ENCODE measurements at places on chromosomes 12 and 14.

- DNase-seq, result no peak
Measured at GRCh38 chr14:94097091-94097490, 13.4 kb upstream of the IFI27 start.

DNA sequence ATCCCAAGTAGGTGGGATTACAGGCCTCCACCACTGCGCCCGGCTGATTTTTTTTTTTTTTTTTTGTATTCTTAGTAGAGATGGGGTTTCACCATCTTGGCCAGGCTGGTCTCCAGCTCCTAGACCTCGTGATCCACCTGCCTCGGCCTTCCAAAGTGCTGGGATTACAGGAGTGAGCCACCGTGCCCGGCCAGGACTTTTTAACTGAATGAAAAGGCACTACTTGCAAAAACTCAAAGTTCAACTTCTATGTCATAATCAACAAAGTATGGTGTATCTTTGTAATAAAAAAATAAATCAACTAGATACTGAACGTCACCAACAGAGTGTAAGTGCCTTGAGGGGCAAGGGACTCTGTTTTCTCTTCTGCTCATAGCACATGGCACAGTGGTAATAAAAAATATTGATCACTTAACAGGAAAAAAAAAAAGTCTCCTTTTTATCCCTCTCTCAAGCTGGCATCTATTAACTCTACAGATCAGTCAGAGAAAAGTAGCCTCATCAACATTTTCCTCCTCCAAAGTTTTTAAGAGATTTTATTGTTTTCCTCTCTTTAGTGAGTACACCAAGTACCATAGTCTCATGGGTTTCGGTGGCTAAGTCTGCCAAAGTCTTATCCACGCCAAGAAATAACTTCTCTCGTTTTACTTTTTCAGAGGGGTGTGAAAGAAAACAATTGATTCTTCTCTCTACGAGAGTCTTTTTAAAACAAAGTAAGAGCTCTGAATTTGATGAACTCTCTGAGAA, 10.6 kb upstream of the FOXN3 start:
- no peak for DNase-seq

DNA sequence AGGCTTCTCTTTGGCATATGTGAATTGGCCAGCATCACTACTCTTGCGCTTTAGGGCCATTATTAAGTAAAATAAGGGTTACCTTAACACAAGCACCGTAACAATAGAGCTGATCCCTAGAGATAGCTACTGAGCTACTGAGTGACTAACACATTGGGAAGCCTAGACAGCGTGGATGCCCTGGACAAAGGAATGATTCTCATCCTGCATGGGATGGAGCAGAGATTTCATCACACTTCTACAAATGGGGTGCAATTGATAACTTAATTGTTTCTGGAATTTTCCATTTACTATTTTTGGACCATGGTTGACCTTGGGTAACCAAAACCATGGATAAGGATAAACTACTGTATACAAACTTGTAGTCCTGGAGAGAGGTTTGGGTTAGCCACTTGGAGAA, 57.1 kb downstream of the FBXO34 start:
- DNase-seq, result no peak

GRCh38 chr12:30047516-30048254, 263.9 kb upstream of the TMTC1 start:
- DNase-seq, result no peak

DNA sequence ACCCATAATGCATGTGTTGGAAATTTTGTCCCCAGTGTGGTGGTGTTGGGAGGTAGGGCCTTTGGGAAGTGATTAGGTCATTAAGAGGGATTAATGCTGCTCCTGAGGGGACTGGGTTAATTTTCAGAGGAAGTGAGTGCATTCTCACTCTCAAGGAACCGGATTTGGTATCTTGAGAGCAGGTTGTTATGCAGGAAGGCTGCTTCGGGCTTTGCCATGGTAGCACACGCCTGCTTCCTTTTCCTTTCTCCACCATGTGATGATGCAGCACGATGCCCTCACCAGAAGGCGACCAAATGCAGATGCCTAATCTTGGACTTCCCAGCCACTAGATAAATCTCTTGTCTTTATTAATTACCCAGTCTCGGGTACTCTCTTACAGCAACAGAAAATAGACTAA, 257.1 kb downstream of the SSPN start:
- peak; percentile 30 for DNase-seq

- no peak for DNase-seq
Measured at GRCh38 chr14:106666341-106666740, 1140.0 kb downstream of the TMEM121 start.

GRCh38 chr14:79708426-79709388, 502.6 kb downstream of the DIO2 start:
- no peak for DNase-seq

- no peak for DNase-seq
Measured at GRCh38 chr12:124664395-124665111, 97.1 kb upstream of the NCOR2 start.

- no peak for DNase-seq
Measured at GRCh38 chr12:55626154-55626553, 10.5 kb upstream of the OR10P1 start.

DNA sequence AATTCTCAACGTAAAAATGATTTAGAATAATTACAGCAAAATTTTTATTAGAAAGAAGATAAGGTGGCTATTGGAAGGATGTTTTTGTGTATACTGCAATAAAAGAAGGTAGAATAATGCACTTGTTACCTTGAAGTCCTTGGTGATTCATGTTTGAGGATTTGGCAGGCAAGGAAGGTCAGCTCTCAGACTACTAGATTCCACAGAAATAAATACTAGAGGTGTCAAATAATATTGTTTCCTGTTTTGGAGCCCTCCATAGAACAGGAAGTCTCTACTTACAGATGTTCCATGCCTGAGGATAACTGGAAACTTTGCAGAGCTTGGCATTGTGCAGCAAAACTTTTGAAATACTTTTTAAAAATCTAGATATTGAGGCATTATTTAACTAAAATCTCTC, 284.3 kb upstream of the SYT1 start:
- DNase-seq, result no peak

DNA sequence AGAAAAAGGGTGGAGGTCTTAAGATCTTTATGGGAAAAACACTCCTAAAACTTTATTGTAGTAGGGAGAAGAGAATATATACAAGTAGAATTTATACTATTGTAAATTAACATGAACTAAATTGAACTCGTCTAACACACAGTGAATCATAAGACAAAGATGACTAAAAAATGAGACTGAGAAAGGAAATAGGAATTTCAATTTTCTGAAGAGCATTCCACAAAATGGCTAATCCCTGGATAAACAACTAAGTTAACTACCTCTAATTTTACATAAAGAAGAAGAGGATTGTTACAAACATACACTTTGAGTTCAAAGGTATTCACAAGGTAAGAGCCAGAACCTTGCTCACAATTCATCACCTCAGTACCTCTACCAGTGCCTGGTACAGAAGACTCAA, 2.0 kb downstream of the MAP4K5 start:
- no peak for DNase-seq

GRCh38 chr14:90632451-90632850, 183.8 kb downstream of the TTC7B start:
- peak; percentile 23 for DNase-seq

- no peak for DNase-seq
Measured at GRCh38 chr12:118463677-118464076, 87.3 kb downstream of the SUDS3 start.

- no peak for DNase-seq
Measured at GRCh38 chr12:65603438-65604351, 220.6 kb upstream of the HMGA2 start.

DNA sequence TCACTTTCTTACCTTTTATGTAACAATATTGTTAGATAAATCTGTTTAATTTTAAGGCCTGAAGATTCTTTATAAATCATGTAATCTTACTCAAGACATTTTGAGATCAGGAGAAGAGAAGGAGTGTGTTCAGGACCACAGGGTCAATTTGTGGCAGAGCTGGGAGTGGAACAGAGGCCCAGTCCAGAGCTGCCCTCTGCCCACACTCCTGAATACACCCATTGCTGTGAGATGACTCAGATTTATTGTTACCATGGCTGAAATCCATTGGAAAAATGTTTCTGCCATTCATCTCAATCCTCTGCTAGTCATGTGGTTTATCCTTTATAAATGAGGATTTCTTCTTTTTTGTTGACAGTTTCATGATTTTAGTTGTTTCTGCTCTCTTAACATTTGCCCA, 100.5 kb upstream of the STXBP6 start:
- no peak for DNase-seq

GRCh38 chr12:55877824-55878223, 35.1 kb upstream of the MMP19 start:
- DNase-seq, result no peak

GRCh38 chr12:91111366-91112325, at the start of gene LUM:
Gene LUM (minus strand): TSS chr12:91111494. CDS start chr12:91108979, 2,515 bp downstream.
- DNase-seq, result peak; percentile 23

DNA sequence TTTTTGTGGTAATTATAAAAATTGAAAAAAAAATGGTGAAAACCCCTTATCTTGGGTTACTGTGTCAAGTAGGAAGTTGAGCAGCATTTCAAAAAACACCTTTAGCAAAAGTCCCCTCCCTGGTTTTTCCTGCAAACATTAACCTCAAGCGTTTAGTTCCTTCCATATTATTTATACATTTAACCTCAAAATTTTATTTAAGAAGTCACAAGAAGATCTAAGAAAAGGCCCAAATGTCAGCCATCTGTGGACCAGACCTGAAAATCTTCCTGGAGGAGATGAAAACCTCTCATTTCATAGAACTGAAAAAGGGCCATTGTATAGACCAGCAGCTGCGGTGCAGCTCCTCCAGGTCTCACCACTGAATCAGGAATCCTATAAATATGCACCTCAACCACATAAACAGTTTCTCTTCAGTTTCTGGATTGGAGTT, 40.4 kb upstream of the BTG1 start:
- DNase-seq, result no peak

- peak; percentile 98 for DNase-seq
Measured at GRCh38 chr12:100200463-100201181, at the start of gene ACTR6. Gene ACTR6 (plus strand): TSS chr12:100200815. CDS start chr12:100200852, 37 bp downstream.

DNA sequence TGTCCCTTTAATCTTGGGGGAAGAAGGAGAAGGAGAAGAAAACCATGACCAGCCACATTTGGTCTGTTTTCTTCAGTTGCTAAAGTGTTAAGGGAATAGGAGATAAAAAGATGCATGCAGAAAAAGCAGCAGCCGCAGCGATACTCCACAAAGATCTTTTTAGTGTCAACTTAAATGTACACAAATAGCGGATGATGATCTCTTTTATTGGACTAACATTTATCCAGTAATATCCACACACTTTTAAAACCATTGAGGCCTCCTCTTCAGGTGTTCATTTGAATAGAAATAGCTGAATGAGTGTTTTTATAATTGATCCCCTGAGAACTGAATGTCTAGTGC, 83.5 kb downstream of the PAPOLA start:
- DNase-seq, result no peak

GRCh38 chr12:95402096-95402495, 71.9 kb upstream of the METAP2 start:
- no peak for DNase-seq

DNA sequence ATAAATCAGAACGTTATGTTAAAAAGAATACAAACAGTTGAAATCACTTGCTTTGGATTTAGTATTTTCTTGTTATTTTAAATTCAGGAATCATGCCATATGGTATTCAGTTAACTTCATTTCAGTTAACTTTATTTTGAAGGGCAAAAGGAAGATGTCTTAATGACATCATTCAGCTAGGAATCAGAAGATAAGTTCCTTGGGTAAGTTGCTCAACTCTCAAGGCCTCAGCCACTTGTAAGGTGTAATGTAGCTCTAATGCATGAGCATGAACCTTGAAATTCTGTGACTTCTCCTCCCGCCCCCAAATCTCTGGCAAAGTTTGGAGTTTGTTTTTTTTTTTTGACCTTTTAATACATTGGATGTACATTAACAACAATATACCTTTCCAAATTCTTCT, 42.6 kb downstream of the FRS2 start:
- DNase-seq, result no peak

GRCh38 chr12:10361622-10362021, 28.2 kb downstream of the KLRK1 start:
- no peak for DNase-seq

DNA sequence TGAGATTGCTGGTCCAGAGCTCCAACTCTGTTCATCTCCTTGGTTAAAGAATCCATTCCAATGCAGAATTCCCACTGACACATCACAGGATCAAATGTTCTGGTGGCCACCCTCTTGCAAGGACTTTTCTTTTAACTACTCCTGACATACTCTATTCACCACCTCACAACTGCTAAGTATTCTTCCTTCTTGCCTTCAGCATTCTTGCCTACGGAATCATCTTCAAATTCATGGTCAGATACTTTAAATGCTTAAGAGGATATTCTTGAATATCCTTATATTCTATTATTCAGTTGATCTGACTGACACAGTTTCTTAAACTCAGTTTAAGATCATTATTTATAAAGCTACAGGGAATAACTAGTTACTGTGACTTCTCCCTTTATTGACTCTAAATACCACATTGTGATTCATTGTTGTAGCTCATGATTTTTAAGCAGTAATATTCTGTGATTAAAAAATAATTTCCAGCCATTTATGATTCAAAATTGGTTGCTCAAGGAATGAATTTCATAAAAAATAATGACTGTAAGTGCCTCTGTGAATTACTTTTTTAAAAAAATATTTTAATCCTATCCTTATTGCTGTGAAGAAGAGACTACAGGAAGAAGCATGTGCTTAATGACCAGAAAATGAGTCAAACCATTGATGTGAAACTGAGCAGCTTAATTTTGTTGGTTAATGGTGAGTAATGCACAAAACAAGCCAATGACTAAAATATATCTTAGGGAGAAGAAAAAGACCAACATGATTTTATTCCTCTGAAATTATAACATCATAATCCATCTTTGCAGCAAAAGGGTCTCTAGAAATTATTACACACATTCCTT, 207.1 kb downstream of the PIK3C2G start:
- no peak for DNase-seq
